T-cell (primary cell): ENCODE measurements at places on chromosomes 2 and 18. TPM values are rescaled to one million over a fixed set of nuclear protein-coding genes. Genes with fewer than 3 reads are reported as not detected.
A peak's percentile ranks its signal among the peaks of the same experiment; 100 is the strongest.

DNA sequence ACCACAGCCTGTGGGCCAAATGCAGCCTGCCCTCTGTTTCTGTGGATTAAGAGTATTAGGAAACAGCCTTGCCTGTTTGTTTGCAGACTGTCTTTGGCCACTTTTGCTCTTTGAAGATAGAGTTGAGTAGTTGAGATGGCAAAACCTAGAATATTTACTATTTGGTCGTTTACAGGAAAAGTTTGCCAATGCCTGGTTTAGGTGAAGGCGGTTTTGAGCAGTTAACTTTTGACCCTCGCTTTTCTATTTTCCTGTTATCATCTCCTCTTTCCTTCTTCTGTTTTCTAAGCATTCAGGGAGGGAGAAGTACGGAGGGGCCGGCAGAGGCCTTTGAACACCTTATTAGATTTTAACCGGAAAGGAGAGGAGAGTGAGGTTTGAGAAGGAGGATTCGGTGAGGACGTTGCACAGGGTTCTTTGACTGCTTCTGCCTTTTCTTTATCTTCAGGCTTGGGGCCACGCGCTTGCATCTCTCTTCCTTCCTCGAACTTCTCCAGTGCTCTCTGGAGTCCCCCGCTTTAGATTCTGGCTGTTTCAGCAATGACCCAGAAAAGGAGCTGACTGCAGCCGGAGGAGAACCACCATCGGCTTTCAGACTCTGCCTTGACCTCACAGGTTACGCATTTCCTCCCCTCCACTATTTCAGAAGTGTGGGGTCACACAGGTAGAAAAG, 39.2 kb downstream of the IL1R2 start:
- H3K27me3 ChIP-seq = no peaks in the 10 kb centered on the region
- H3K4me3 ChIP-seq = no peak overlapping the region
- no peak overlapping the region for H3K27ac ChIP-seq
- DNase-seq = no peak
- H3K36me3 ChIP-seq = no peaks in the 10 kb centered on the region

- no peak overlapping the region for H3K27ac ChIP-seq
- no peaks in the 10 kb centered on the region for H3K4me1 ChIP-seq
- H3K36me3 ChIP-seq = no peaks in the 10 kb centered on the region
- no peak for DNase-seq
These were observed 142.6 kb upstream of the LGALSL start for GRCh38 chr2:64311191-64311910.

The IL36RN gene
- not detected for total RNA-seq

- H3K27me3 ChIP-seq = no peaks in the 10 kb centered on the region
- H3K36me3 ChIP-seq = no peaks in the 10 kb centered on the region
- H3K4me1 ChIP-seq = no peaks in the 10 kb centered on the region
- H3K4me3 ChIP-seq = no peak overlapping the region
These were observed 193.2 kb upstream of the TNP1 start for GRCh38 chr2:217052856-217053577.

- no peaks in the 10 kb centered on the region for H3K36me3 ChIP-seq
- no peaks in the 10 kb centered on the region for H3K4me1 ChIP-seq
- H3K4me3 ChIP-seq = no peak overlapping the region
- no peak for DNase-seq
- H3K27me3 ChIP-seq = no peaks in the 10 kb centered on the region
- no peak overlapping the region for H3K27ac ChIP-seq
These were observed 95.6 kb upstream of the SLC14A2 start for GRCh38 chr18:45519411-45520280.

The NLRC4 gene
- not detected for total RNA-seq

The SLC11A1 gene
- total RNA-seq = 0.79 TPM

The ALPG gene
- not detected for total RNA-seq

GRCh38 chr18:11224153-11224552, 74.8 kb upstream of the PIEZO2 start:
- H3K27ac ChIP-seq = no peak overlapping the region
- no peak overlapping the region for H3K4me3 ChIP-seq
- DNase-seq = no peak
- H3K4me1 ChIP-seq = no peaks in the 10 kb centered on the region
- no peaks in the 10 kb centered on the region for H3K36me3 ChIP-seq

DNA sequence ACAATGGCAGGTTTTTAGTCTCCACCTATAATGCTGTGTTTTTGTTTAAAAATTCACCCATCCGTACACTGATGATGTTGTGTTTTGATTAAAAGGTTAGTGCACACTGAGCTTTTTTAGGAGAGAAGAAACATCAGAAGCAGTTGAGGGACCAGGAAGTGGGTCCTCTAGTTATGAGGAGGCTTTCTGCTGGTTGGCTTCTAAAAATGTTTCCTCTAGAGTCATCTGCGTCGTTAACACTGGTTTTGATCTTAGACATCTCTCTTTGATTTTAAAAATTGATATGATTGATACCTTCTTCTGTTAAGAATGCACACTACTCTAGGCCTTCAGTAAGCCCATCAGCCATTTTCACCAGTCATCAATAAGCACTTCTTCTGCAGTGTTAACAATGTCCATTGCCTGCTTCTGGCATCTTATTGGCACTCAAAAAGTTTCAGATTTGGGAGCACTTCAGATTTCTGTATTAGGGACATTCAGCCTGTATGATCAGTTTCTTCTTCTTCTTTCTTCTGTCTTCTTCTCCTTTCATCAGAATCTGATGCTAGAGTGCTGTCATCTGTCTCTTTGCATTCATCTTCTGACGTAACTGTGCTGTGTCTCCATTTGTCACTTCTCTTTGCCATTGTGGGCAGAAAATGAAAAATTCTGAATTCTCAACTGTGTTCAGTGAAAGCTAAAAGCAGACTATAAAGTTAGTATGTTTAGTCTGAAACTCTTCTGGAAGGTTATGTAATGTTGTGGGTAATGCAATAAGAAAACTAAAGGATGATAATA, 56.3 kb downstream of the PHLPP1 start:
- H3K27ac ChIP-seq = no peak overlapping the region
- H3K4me1 ChIP-seq = no peaks in the 10 kb centered on the region
- no peaks in the 10 kb centered on the region for H3K36me3 ChIP-seq
- H3K27me3 ChIP-seq = no peaks in the 10 kb centered on the region
- no peak overlapping the region for H3K4me3 ChIP-seq

DNA sequence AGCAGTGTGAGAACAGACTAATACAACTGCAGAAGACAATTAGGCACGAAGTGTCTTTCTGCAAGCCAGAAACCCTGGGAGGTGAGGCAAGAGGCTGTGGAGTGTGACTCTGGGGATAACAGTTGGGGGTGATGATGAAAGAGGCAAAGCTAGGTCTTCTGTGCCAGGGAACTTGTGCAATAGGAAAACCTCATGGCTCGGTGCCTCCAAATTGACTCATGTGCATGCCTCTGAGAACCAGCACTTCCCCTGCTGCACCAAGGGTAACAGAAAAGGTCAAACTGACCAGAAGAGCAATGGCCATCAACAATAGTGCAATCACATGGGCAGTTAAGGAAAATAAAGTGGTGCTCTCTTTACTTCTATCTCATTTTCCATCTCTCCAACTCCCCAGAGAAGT, 136.4 kb downstream of the SCG2 start:
- no peak overlapping the region for H3K4me3 ChIP-seq
- H3K27ac ChIP-seq = no peak overlapping the region
- no peaks in the 10 kb centered on the region for H3K36me3 ChIP-seq
- no peaks in the 10 kb centered on the region for H3K27me3 ChIP-seq

DNA sequence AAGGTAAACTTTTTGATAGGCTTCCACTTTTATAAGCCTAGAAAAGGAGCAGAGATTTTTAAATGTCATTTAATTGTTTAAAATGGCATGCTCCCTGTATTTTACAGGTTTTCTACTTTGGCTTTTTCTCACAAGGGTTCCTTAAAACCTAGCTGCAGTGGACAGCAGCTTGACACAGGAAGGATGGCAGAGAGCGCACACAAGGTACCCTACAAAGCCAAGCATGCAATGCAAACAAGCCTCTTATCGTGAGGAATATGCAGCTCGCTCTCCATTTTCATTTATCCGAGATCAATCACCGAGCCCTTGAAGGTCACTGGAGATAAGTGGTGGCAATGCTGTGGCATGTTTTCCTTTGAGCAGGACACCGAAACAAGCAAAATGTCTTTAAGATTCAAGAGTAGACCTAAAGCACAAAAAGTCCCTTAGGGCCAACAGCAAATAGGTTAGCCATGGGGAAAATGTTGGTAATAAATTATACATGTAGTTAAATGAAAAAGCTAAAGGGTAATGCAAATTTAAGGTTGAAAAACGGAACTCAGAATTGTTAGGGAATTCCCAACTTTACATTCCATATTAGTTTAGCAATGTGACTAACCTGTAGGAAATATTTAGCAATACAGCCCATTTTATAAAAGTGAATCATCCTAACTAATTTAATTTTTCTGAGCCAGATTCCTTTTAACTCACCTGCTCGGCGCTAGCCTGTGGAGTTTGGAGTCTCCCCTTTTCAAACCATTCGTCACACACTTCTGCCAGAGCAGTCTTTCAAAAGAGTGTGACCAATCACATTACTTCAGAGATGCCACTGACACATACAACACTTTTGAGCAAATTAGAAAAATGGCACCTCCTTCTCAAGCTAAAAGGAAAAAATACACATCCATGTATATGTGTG, 337.9 kb upstream of the PKDCC start:
- H3K4me3 ChIP-seq = no peak overlapping the region
- H3K36me3 ChIP-seq = no peaks in the 10 kb centered on the region
- DNase-seq = no peak
- no peak overlapping the region for H3K27ac ChIP-seq
- H3K4me1 ChIP-seq = no peaks in the 10 kb centered on the region

DNA sequence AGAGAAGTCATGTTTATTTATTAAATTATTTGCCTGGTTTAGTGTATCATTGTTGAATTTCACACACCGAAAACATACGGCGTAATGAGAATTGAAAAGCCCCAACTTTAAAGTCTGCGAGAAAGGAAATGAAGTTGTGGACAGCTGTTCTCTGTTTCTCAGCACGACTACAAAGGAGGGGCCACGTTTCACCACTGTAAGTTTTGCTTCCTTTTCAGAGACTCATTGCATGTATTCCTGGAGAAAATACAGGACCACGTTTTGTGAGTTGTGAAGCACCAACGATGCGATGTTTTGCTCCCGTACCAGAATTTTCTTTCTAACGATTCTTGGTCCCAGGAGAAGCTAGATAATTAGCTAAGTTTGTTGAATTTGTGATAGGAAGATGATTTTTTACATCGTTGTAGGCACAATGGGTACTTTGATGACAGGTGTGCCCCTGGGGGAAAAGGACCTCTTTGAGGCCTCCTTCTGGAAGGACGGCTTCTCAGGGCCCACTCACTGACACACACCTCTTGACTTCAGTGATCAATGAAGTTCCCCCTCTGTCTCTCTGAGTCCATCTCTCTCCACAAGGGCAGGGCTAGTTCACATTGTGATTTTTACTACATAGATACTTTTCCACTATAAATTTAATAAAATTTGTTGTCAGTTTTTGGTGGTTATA, 23.7 kb upstream of the ACKR3 start:
- peak overlapping the region; percentile 84 for H3K27ac ChIP-seq
- H3K4me3 ChIP-seq = no peak overlapping the region
- H3K27me3 ChIP-seq = no peaks in the 10 kb centered on the region

DNA sequence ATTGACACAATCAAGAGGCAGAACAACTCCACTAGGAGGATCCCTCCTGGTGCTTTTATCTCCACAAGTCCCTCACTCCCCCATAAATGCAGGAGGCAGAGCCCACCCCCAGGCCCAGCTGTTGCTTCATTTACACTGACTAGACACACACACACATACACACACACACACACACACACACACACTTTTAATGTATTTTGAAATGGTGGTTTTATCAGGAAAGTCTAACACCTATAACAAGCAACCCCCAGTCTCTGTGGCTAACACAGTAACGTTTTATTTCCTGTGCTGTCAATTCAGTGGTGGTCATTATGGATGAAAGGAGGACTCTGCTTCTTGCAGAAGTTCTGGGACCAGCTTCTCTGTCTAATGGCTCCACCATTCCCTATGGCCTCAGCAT, 125.4 kb upstream of the FOSL2 start:
- no peaks in the 10 kb centered on the region for H3K27me3 ChIP-seq
- H3K4me3 ChIP-seq = no peak overlapping the region
- no peak overlapping the region for H3K27ac ChIP-seq
- DNase-seq = no peak
- H3K36me3 ChIP-seq = no peaks in the 10 kb centered on the region

DNA sequence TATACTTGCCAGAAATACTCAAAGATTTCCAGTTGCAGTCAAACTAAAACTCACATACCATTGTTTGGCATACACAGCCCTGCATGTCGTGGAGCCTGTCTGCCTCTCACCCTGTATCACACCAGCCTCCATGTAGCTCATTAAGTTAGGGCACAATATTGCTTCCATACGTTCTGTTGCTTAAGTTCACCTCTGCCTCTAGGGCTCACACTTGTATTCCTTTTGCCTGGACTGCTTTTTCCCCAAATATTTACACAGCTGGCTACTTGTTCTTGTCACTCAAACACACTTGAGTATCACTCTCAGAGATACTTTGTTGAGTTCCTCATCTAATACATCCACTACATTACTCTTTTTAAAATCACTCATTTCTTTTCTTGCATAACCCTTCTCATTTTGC, 83.1 kb downstream of the PTH2R start:
- no peak for DNase-seq
- H3K27me3 ChIP-seq = no peaks in the 10 kb centered on the region
- no peaks in the 10 kb centered on the region for H3K4me1 ChIP-seq
- no peak overlapping the region for H3K27ac ChIP-seq

- no peaks in the 10 kb centered on the region for H3K27me3 ChIP-seq
- DNase-seq = no peak
- no peak overlapping the region for H3K4me3 ChIP-seq
- H3K36me3 ChIP-seq = no peaks in the 10 kb centered on the region
- H3K4me1 ChIP-seq = no peaks in the 10 kb centered on the region
These were observed 381.6 kb downstream of the DSEL start for GRCh38 chr18:67134911-67135310.

GRCh38 chr2:24766609-24767008, 26.6 kb downstream of the PTRHD1 start:
- H3K4me1 ChIP-seq = no peaks in the 10 kb centered on the region
- no peaks in the 10 kb centered on the region for H3K27me3 ChIP-seq
- H3K27ac ChIP-seq = no peak overlapping the region

- no peak for DNase-seq
- H3K4me3 ChIP-seq = no peak overlapping the region
- peaks cover 3% of the 10 kb centered on the region for H3K36me3 ChIP-seq
These were observed 79.2 kb downstream of the BARD1 start for GRCh38 chr2:214730248-214730647.
